ENCODE measurements at places on chromosomes 2 and 18. TPM values are rescaled to one million over a fixed set of nuclear protein-coding genes. Genes with fewer than 3 reads are reported as not detected.

PPP1R1C gene
- total RNA-seq: 17.8 TPM

GALNT1 gene
- 54.7 TPM for total RNA-seq

PROM2 gene
- total RNA-seq: 11.9 TPM

OR6B2 gene
- not detected for total RNA-seq

POMC gene
- not detected for total RNA-seq

KLHL29 gene
- total RNA-seq: 16.7 TPM

AKAIN1 gene
- total RNA-seq: not detected

STK25 gene
- total RNA-seq: 160 TPM

REG1B gene
- 4.2 TPM for total RNA-seq

SH2D6 gene
- 2.7 TPM for total RNA-seq

CFAP65 gene
- total RNA-seq: 0.52 TPM

PCARE gene
- total RNA-seq: not detected

LRRC30 gene
- not detected for total RNA-seq

STPG4 gene
- total RNA-seq: 10.6 TPM

FBXO11 gene
- 60.2 TPM for total RNA-seq

IL36RN gene
- not detected for total RNA-seq

HOXD13 gene
- total RNA-seq: not detected

CYRIA gene
- 0.44 TPM for total RNA-seq

ERBB4 gene
- total RNA-seq: 0.10 TPM
